ENCODE measurements at places on chromosomes 12 and 14.

DNA sequence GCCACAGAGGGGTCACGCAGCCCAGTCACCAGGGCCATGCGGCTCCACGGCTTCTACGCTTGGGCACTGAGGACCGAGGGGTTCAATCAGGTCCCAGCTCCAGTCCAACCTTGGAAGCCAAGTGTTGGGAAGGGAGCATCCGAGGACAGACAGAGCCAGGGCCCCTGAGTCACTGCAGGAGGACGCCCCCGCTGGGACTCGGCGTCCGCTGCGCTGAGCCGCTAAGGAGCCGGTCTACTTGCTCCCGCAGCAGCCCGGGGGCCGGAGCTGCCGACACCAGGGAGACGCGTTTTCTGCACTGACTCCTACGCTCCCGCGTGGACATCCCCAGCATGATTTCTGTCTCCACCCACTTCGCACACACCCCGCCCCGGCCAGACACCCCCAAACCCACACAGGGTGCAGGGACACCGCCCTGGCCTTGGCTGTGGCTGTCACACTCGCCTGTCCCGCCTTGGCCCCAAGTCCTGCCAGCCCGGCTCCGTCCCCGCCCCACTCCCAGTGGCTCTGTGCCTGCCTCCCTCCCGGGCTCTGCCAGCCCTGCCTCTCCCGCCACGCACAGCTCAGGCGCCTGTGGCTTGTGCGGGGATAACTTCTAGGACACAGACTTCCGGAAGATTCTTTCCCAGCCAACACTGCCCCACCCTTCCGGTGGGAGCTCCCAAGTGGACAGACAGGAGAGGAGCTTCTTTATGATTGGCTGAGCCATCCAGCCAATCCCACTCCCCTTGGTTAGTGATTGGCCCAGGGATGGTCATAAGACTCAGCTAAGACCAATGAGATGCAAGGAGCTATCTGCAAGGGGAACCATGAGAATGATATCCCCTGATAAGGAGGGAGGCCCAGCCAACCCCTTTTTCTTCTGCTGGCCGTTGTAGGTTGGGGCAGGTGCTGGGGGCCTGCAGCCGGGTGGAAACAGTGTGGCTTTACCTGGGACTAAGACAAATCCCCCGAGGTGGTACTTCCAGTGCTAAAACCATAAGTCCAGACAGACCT, 118.9 kb upstream of the SFSWAP start:
- no peak for DNase-seq

DNA sequence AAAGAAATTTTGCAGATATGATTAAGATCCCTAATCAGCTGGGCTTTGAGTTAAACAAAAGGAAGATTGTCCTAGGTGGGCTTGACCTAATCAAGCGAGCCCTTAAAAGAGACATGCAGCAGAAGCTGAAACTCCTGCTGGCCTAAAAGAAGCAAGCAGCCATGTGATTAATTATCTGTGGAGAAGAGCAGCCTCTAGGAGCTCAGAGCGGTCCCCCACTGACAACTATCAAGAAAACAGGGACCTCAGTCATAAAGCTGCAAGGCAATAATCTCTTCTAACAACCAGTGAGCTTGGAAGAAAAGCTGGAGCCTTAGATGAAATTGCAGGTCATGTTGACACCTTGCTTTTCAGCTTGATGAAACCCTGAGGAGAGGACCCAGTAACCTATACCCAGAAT, 288.9 kb upstream of the CLEC14A start:
- no peak for DNase-seq

- no peak for DNase-seq
Observed at GRCh38 chr14:51442513-51443175, 202.6 kb downstream of the TMX1 start.

GRCh38 chr14:104638190-104638589, 33.6 kb upstream of the TMEM179 start:
- no peak for DNase-seq

DNA sequence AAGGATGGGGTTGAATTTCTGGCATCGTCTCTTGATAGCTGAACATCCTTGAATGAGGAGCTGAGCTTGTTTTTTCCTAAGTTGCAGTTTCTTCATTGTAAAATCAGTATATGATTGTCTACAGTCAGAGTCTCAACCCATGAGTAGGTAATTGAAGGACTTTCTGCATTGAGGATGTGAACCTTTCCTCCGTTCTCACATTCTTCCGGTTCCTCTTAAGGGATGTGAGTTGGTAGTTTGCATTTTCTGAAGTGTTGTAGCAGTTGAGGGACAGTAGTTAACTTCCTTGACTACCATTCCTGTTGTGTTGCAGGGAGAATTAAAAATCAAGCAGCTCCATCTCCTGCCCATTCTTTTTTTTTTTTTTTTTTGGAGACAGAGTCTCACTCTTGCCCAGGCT, 19.1 kb downstream of the TPCN1 start:
- DNase-seq: no peak

DNA sequence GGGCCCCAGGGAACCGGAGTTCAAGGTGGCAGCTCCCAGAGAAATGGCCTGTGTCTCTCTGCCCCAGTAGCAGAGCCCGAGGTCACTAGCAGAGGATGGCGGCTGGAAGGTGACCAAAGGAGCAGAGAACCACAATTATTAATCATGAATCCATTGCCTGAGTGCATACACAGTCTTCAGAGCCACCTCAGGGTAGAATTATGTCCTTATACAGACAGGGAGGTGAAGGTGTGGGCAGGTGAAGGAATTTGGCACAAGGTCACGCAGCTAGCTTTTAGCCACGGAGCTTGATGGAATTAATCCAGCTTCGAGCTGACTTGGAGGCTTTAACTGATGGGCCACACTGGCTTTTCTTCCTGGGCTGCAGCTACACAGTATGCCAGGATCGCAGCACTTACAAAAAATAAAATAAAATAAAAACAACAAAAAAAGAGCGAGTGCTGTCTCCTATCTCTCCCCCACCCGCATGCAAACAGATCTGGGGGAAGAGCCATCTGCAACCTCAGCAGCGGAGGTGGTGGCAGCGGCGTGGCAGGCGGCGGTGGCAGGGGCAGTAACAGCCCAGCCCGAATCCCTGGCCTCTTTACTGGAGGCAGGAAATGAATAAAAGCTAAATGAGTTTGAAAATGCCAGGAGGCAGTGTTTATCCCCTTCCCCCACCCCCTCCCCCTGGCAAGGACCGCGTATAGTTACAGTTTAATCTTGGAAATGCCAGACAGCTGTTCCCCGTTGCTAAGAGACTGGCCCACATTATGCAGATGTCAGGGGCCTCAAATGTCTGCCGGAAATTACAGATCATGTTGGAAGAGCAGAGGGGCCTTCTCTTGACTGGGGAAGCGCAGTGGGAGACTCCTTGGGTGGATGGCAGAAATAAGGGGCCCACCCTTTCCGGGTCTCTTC, 93.5 kb downstream of the LRRC74A start:
- DNase-seq: peak; percentile 72

- peak; percentile 18 for DNase-seq
Observed at GRCh38 chr14:46344327-46344937, 307.1 kb downstream of the RPL10L start.

GRCh38 chr14:39430762-39431415, 1.3 kb downstream of the FBXO33 start:
- no peak for DNase-seq

DNA sequence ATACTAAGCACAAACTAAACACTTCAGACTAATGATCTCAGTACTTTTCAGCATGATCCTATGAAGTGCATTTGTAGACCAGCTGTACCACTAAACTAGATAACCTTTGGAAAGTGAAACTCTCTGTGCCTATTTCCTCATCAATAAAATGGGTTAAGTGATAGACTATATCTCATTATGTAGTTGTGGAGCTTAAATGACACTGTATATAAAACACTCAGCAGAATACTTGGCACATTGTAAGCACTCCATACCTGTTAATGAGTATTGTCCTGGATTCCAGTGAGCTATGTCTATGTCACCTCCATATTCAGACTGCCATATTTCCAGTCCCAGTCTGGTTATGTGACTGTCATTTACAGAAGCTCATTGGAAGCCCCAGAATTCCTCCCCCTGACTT, 44.4 kb downstream of the RTN1 start:
- DNase-seq: no peak

GRCh38 chr12:68866950-68867349, 59.0 kb downstream of the MDM2 start:
- no peak for DNase-seq

DNA sequence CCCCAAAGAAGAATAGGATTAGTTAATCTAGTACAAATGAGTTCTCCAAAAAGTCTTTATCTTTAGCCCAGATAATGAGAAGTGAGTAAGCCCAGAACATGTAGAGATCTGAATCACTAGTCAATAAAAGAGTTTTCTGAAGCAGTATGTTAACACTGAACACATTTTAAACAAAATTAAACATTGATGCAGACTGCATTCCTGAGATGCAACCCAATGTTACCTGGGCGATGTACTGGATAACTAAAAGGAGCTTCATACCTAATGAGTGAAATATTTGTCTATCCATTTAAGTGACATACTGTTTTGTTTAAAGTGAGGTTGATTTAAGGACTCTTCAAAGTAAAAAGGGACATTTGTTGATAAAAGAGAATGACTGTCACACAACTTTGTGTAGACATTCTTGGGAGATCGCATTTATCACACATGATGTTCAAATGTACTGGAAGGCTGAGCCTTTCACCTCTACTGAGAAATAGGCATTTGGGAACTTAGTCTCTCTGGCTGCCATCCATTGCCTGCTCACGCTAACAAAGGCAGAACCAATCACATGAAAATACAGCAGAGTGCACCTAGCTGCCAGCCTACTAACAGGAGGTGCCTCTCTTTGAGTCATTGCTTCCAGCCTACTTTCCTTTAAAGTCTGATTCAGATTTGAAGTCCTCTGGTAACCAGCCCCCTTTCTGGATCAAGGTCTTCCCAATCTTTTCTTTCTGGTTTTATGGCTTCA, 287.7 kb downstream of the BTG1 start:
- no peak for DNase-seq

DNA sequence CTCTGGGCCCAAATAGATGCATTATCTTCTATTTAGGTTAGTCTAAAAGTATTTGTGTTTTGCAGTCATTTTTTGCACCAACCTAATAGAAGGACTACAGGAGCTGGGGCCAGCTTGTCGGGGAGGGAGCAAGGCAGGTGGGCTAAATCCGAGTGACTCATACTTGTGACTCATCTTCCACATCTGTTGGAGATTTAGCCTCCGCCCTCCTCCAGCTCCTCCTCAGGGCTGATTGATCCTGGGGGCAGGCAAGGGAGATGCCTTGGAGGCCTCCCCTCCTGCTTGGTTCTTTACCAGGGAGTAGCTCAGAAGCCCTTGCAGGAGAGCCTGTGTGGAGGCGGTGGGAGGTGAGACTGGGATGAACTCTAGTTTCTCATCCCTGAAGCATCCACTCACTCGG, 27.9 kb downstream of the RHOF start:
- no peak for DNase-seq

DNA sequence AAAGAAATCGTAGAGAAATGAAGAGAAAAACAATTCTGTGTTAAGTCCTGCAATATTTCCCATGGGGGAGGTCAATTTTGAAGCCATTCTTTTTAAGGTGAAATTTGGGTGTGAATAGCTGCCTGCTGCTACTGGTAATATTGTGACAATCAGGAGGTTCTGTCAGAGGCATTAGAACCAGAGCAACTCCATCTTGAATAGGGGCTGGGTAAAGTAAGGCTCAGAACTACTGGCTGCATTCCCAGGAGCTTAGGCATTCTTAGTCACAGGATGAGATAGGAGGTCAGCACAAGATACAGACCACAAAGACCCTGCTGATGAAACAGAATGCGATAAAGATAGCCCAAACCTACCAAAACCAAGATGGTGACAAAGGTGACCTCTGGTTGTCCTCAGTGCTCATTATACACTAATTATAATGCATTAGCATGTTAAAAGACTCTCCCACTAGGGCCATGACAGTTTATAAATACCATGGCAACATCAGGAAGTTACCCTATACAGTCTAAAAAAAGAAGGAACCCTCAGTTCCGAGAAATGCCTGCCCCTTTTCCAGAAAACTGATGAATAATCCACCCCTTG, 24.8 kb upstream of the MTHFD1 start:
- DNase-seq: no peak

DNA sequence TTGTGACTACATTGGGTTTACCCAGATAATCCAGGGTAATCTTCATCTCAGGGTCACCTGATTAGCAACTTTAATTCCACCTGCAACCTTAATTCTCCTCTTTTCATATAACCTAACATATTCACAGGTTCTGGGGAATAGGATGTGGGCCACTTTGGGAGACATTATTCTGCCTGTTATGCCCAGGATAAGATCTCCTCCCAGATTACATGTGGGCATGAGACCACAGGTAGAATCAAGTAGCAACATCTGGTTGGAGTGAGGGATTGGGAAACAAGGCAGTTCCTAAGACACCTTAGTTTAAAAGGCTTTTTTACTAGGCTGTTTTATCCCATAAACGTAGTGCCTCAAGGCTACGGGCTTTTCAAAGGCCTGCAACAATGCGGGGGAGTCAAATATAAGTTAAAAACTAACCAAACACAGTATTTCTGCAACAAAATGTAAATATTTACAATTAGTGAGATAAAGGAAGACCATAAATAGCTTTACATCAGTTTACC, 181.5 kb downstream of the FOXA1 start:
- no peak for DNase-seq

DNA sequence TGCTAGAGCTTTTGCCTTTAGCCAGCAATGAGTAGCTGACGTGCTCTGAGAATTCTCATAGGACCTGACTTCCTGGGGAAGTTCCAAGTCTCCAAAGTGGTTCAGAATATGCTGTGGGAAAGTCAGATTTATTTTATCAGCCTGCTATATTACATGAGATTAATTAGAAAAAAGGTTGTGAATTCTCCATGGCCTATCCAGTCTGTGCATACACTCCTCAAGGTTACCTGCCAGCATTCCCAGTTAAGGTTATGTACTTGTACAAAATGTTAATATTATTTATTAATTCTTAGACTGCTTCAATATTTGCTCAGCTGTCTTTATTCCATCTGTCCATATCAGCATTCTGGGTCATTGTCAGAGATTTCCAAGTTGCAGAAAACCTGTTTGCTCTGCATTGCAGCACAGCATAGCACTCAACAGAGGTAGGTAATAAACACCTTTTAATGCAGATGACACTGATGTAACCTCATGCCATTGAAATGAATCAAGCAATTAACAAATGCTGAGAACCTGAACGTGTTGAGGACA, 2.7 kb upstream of the SEL1L start:
- DNase-seq: no peak

DNA sequence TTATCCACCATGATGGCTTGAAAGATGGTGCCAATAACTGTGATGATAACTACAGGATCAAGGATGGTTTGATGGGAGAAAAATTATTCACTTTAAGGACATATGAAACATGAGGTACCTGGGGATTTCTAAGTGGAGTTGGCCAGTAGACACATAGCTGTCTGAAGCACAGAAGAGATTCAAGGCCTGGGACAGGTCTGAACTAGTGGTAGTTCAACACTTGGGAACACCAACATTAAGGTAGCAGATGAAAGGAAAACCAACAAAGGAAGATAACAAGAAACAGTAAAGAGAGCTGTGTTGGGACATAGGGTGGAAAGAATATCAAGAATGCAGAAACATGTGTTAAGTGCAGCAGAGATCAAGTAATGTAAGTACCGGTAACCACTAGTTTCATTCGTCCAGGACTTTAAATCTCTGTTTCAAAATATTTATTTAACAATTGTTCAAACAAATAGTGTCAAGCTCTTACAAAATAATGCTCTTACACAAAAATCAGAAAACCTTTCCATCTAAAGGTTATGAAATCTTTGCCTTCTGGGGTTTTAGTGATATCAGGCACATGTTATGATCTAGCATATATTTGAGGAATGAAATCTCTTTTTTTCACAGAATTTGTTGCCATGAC, 104.7 kb downstream of the ST8SIA1 start:
- no peak for DNase-seq

Data from T47D (cell line).